CD8-positive, alpha-beta memory T cell (primary cell): ENCODE measurements at places on chromosomes 11 and 22.

DNA sequence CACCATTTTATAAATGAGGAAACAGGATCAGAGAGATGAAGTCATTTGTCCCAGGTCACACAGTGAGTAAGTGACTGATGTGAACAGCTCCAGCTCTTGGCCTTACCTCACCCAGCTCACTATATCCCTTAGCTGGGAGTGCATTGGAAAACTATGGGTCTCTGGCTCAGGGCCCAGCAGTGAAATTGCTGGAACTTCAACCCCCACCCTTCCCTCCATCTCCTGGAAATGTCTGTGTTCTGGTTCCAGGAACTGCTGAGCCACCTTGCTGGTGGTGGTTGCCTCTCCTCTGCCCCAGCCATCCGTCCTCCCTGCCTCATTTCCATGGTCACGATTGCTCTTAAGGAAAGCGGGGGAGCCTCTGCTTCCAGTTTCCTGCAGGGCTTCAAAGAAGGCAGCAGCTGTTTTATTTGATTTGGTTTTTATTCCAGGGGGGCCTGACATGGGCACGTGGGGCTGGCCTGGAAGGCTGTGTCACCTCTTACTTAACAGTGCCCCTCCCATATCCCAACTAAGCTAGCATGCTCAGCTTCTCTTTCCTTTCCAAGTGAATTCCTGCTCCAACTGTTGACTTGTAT is 46.2 kb upstream of the CSTF3 start:
- no peak for DNase-seq

DNA sequence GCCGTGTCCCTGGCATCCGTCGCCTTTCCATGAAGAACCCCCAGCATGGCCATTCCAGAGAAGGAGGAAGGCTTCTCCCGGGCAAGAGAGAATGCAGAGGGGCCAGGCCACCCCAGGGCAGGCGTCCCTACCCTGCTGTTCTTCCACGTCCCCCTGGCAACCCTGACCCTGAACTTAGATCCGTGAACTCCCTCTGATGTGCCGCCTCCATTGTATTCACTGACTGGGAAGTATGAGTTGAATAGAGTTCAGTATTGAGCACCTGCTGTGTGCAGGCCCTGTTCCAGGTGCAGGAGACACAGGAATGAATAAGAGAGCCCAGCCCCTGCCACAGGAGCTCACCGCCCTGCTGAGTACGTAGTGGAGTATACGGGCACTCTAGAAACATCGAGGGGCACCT is 29.1 kb upstream of the RELT start:
- no peak for DNase-seq

- no peak for DNase-seq
Measured at GRCh38 chr11:126917531-126918204, 82.9 kb downstream of the KIRREL3 start.

DNA sequence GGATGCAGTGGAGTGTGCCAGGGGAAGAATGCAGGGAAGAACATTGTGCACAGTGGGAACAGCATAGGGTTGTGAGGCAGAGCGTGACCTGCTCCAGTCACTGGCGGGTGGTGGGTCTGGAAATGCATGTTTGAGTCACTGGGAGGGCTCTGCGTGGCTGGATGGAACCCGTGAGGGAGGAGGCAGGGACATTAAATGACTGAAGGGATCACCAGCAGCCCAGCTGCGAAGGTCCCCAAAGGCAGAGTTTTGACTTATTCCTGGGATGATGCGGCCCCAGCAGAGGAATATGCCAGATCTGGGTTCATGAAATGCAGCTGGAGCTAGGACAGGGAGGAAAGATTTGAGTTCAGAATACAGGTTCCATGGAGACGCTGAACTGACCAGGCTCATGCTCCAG is 104.0 kb upstream of the FGF3 start:
- DNase-seq: peak; percentile 33

- no peak for DNase-seq
Measured at GRCh38 chr22:45962756-45963324, 14.1 kb downstream of the WNT7B start.

DNA sequence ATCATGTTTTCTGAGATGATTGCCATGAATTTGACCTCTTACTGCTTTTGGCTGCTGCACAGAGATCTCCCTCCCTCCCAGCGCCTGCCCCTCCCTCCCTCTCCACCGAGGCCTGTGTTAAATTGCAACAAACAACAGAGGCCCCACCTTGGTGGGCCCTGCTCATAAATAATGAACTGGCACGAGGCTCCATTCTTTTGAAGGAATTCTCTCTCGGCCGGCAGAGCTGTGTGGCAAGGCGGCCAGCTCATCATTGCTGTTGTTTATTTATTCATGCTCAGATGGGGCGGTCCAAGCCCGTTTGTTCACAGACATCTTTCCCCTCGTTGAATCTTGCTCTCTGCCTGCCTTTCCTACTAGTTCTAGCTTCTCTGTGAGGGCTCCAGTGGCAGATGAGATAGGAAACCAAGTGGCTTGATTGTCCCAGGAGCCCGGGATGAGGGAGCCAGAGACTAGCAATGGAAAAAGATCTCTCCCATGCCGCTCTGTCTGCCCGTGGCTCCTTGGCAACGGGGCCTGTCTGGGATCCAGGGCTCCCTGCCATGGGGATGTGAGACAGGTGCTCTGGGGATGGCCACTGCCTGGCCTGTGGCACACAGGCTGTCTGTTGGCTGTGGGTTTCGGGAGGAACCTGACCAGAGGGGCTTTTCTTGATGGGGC is 192.6 kb downstream of the DSCAML1 start:
- no peak for DNase-seq

DNA sequence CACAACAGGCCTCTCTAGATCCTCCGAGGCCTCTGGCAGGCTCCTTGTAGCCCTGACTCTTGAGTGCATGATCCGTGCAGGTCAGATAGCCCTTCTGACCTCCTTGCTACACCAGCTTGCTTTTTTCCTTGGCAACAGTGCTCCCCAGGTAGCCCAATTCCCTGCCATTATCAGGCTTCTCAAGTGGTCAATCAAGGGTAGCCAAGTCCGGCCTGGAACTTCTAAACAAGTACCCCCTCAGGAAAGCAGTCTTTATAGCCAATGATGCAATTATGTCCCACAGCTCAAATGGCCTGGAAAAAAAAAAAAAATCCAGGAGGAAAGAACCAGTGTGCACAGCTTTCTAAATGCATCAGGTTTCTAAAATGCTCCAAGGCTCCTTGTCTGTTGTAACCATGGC is 59.8 kb downstream of the TENM4 start:
- no peak for DNase-seq

GRCh38 chr11:43582863-43583462 is 97.6 kb upstream of the HSD17B12 start:
- DNase-seq: no peak

- DNase-seq: no peak
Measured at GRCh38 chr11:87212891-87213290, 175.2 kb downstream of the TMEM135 start.

DNA sequence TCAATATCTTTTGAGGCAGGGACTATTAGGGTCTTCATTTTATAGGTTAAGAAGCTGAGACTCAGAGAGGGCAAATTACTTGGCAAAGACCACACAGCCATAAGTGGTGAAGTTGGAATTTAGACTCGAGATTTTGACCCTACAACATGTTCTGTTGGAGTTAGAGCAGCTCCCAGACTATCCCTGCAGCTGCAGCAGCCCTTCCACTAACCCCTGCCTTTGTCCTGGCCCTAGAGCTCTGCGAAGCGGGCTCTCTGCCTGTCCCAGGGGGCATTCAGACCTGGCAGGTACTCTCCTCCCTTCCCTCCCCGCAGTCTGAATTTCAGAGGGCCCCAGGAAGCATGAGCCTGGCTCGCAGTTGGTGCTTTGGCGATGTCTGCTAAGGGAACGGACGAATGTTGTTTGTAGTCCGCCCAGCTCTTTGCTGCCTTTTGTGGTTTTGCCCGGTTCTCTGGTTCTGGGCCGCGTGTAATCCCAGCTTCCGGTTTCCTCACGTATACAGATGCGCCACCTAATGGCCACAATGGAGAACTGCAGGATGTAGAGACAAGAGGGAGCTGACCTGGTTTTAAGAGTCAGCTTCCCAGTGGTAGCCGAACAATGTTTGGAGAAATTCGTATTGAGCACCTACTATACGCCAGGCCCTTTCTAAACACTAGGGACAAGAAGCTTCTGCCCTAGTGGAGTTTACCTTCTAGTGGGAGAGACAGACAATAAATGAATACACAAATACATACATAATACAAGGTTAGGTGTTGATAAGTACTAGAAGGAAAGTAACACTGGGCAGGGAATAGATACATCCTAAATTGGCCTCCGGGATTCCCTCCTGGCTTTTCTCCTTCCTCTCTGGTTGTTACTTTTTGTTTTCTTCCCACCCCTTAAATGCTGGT is 125.2 kb downstream of the ST3GAL4 start:
- DNase-seq: peak; percentile 65

DNA sequence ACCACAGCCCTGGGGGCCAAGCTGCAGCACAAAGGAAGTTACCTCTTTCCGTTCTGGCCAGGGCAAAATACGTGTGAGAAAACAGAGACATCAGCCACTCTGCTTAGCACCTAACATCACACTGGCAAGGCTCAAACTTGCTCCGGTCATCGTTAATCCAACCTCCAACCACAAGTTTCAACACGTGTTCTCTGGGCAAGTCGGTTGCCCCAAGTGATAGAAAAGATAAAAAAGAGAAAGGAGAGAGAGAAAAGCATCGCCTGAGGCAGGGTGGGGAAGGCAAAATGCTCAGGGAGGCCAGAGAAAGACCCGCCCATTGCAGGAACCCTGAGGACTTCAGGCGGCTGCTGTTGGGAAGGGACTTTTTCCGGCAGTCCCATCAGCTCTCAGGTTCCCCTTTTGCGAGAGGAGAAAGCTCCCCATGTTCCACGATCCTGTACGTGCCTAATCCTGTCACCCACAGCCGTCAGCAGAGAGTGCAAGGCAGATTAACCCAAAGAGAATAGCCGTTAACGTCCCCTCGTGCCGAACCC is 18.5 kb upstream of the B4GALNT4 start:
- no peak for DNase-seq

- no peak for DNase-seq
Measured at GRCh38 chr11:123020968-123021367, 39.3 kb upstream of the BSX start.
